ENCODE measurements at places on chromosomes 5 and 9. TPM values are rescaled to one million over a fixed set of nuclear protein-coding genes. Genes with fewer than 3 reads are reported as not detected.

Gene PLPPR1
- polyA plus RNA-seq = not detected

Gene BARHL1
- polyA plus RNA-seq = not detected

Gene ANGPTL2
- 39.7 TPM for polyA plus RNA-seq

Gene PCDHGA8
- polyA plus RNA-seq = 0.77 TPM

Gene PDE6A
- polyA plus RNA-seq = not detected

Gene PCSK1
- 0.11 TPM for polyA plus RNA-seq

Gene CDH9
- not detected for polyA plus RNA-seq

Gene CEL
- 0.49 TPM for polyA plus RNA-seq

Gene SOHLH1
- not detected for polyA plus RNA-seq

Gene CCL28
- polyA plus RNA-seq = 0.29 TPM

Gene PRR7
- polyA plus RNA-seq = 1.6 TPM

Gene MEGF10
- polyA plus RNA-seq = not detected

Gene C6
- polyA plus RNA-seq = 0.05 TPM

Gene OTULINL
- polyA plus RNA-seq = 4.1 TPM

Gene ZNF883
- 1.3 TPM for polyA plus RNA-seq

Gene ACSL6
- not detected for polyA plus RNA-seq

- DNase-seq = no peak
These were observed 667.9 kb upstream of the ARRDC3 start for GRCh38 chr5:92050970-92051369.

DNA sequence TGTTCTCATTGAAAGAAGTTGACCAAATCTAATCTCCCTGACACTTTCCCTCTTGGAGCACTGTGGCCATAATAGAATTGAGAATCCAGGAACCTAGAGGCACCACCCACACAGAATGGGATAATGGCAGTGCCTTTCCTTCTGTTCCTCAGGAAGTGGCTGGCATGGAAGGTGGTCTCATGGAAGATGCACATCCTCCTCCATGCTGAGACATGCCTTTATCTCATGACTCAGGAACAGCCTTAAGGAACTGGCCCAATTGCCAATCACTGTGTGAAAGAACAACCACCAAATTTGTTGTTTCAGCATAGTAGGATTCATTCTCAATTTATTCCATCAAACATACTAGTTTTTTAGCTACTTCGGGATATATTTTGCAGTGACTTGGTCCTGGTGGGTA is 137.5 kb upstream of the RASGRF2 start:
- DNase-seq = no peak

DNA sequence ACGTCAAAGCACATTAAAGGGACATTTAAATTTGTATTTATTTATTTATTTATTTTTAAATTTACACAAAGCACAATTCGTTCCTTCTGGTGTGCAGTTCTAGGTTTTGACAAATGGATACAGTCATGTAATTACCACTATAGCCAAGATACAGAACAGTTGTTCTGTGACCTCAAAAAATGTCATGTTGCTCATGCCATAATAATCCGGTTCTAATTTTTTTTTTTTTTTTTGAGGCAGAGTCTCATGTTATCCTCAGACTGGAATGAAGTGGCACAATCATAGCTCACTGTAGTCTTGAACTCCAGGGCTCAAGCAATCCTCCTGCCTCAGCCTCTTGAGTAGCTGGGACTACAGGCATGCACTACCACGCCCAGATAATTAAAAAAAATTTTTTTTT is 7.8 kb downstream of the IGFBPL1 start:
- DNase-seq = no peak

GRCh38 chr5:81014348-81014747 is 54.2 kb downstream of the RASGRF2 start:
- DNase-seq = no peak

DNA sequence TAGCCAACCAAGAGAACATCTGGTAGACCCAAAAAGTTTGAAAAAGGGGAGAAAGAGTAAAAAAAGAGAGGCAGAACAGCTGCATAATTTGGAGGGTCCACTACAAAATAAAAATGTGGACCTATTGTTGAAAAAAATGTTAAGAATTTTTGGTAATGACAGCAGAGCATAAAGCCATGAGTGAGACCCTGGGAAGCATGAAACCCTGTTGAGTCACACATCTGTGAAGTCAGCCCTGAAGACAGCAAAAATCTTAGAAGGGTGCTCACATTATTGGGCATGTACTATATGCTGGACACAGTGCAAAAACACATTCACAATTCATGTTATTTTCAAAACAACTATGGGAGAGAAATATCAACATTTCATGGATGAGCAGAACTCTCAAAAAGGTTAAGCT is 56.4 kb upstream of the LIFR start:
- no peak for DNase-seq

GRCh38 chr9:35915681-35916294 is 6.5 kb downstream of the SPAAR start:
- DNase-seq = no peak

GRCh38 chr5:55758231-55758630 is 20.4 kb downstream of the DDX4 start:
- no peak for DNase-seq

DNA sequence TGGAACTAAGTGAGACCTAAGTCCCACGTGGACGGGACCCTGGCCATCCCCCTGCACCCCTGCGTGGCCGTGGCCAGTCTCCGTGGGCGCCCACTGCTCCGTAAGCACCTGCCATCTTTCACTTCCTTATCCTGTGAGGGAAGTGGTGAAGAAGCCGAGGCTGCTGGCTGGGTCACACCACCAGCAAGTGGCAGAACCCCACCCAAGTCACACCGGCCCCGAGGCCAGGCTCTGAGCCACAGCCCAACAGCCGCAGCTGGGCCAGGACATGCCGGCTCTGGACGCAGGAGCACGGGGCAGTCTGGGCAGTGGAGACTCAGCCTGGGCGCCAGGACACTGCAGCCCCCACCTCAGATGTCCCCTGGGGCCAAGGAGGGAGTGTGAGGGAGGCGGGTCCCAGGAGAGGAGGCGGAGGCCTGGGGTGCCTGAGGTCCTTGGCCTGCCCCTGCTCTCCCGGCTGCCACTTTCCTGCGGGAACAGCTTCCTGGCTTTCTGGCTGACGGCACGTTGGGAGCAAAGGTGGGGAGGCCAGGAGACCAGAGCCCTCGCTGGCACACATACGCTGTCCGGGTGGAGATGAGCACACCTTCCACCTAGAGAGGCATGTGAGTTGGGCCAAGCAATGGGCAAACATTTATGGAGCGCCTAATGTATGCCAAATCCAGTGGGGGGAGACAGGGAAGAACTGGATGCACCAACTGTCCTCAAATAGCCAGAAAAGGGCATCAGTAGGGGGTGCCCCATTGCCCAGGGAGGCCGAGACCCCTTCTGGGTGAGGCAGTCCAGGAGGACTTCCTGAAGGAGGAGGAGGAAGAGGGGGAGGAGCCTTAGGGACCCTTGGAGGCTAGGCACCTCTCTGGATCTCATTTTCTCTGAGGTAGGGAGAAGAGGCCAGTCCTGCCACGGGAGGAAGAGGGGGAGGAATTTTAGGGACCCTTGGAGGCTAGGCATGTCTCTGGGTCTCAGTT is 43.9 kb upstream of the EGFL7 start:
- DNase-seq = no peak

GRCh38 chr5:65924366-65925043 is 1.9 kb upstream of the ERBIN start:
- no peak for DNase-seq

DNA sequence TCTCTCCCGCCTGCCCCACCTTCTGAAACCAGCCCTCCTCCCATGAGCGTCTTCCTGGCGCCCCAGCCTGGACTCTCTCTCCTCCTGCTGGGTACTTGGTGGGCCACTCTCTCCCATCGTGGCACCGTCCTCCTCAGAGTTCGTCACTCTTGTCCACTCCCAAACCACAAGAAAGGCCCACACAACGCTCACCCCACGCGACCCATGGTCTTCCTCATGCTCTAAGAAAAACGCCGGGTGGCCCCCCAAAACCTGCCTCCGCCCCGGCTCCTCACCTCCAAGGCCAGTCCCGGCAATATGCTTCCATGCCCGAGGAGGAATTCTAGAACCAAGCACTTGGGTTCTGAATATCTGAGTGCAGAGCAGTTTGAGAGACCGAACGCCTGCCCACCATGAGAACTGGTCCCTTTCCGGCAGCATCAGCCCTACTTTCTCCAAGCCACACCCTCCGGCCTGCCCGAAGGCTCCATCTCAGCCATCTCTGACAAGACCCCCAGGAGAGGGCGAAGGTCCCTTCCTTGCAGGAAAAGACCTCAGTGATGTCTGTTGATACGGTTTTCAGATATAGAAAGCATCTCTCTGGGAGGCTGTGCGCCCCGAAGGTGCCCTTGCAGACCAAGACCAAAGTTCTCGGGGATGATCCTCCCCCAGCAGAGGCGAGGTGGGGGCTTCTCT is 15.0 kb downstream of the SLC6A3 start:
- DNase-seq = no peak

- no peak for DNase-seq
These were observed 561 bp downstream of the SEC61B start for GRCh38 chr9:99222416-99223270.

- no peak for DNase-seq
These were observed 8.2 kb upstream of the ELL2 start for GRCh38 chr5:95969651-95970358.

- DNase-seq = no peak
These were observed 163.3 kb upstream of the PPP1R2B start for GRCh38 chr5:156686796-156687195.

- no peak for DNase-seq
These were observed 46.2 kb upstream of the GLRA1 start for GRCh38 chr5:151970885-151971284.

DNA sequence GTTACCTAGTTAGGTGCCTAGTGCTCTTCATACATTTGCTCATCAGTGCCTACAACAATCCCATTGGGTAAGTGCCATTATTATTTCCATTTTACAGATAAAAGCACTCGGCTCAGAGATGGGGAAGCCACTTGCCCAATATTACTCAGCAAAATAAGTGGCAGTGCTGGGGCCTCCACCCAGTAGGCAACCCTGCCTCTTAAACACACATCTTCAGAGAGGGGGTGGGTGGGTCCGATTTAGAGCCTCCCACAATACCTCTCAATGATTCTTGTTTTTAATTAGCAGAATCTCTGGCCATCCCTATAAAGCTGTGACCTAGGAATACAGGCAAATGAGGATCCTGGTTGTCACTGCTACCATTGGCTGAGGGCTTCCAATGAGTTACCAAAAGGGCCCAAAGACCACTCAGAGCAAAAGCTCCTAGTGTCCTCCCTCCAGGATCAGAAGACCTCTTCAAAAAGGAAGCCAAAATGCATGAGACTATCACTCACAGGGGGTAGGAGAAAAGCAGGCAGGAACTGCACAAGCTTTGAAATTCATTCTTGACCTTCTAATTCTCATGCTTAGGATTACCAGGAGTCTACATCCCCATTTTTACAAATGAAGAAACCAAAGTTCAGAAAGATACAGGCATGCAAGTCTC is 36.1 kb upstream of the UBE2D2 start:
- no peak for DNase-seq

DNA sequence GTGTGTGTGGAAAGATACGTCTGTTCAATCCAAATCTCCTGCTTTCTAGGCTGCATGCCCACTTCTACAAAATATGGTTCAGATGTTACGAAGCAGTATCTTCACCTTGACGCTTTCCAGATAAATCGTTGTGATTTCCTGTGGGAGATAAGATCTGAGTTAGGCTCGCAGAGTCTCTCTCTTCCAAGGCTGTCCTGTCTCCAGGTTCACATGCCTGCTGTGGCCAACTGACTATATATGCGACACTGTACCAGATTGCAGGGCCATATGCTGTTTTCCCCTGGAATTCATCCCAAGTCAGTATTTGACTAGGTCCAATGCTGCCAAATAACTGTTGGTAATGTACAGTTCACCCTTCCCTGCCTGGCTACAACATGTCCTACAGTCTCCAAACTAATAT is 47.9 kb downstream of the TMEM252 start:
- DNase-seq = no peak

DNA sequence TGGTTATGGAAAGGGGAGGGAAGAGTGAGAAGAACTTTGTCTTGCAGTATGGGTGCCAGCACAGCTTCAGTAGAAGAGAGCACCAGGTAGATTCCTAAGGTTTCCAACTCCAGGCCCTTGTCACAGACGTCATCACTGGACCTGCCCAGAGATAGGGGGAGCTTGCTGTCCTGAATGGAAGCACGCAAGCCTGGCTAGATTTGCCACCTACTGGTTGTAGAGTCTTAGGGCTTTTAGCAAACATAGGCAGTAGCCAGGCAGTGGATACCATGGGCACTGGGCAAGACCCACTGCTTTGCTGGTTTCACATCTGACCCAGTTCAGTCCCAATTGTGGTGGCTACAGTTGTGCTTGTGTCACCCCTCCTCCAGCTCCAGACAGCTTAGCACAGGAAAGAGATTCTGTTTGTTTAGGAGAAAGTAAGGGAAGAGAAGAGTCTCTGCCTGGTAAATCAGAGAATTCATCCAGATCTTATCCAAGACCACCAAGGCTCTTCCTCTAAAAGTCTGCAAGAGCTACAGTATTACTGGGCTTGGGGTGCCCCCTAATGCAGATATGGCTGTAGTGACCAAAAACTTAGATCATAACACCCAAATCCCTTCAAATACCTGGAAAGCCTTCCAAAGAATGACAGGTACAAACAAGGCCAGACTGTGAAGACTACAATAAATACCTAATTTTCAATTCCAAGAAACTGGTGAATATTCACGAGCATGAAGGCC is 158.9 kb downstream of the HINT1 start:
- DNase-seq = no peak

DNA sequence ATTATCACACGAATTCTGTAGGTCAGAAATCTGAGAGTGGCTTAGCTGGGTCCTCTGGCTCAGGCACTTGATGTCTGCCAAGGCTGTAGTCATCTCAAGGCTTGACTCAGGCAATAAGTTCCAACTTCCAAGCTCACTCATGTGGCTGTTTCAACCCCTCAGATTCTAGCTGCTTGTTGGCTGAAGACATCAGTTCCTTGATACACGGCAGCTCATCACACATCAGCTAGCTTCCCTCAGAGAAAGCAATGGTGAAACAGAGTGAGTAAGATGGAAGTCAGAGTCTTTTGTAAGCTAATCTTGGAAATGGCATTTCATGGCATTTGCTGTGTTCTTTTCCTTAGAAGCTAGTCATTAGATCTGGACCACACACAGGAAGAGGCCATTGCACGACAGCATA is 204.2 kb upstream of the PTGER4 start:
- no peak for DNase-seq

GRCh38 chr5:15105799-15106393 is 234.3 kb upstream of the ANKH start:
- DNase-seq = no peak
